ENCODE measurements at places on chromosomes 7 and 10. TPM values are rescaled to one million over a fixed set of nuclear protein-coding genes. Genes with fewer than 3 reads are reported as not detected.

GRCh38 chr10:131749767-131750142 lies 151.1 kb upstream of the PPP2R2D start:
- no peaks in the 10 kb centered on the region for H3K27me3 ChIP-seq
- H3K4me3 ChIP-seq: no peak overlapping the region
- H3K27ac ChIP-seq: no peak overlapping the region
- H3K4me1 ChIP-seq: no peaks in the 10 kb centered on the region

Gene ABCB8
- 71.2 TPM for total RNA-seq

GRCh38 chr7:103764901-103765300 lies 224.6 kb downstream of the RELN start:
- no peaks in the 10 kb centered on the region for H3K36me3 ChIP-seq
- no peaks in the 10 kb centered on the region for H3K4me1 ChIP-seq
- no peak overlapping the region for H3K4me3 ChIP-seq
- H3K27me3 ChIP-seq: no peaks in the 10 kb centered on the region
- no peak overlapping the region for H3K27ac ChIP-seq

Gene WASL
- total RNA-seq: 12.7 TPM

DNA sequence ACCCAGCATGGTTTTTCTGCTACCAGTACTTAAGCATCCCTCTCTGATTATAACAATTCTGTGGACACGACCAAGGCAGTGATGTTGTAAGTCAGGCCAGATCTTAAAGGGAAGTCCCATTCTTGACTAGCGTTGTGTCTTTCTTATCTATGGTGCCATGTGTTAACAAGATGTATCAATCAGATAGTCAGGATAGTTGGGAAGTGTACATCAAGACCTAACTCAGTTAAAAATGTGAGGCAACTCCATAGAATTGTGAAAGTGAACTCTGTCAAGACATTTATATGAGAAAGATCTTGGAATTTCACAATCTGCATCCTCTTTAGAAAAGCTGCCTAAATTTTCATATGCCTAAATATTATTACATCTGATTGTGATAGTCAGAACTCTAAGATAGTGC lies 341.7 kb upstream of the SEMA3D start:
- H3K27me3 ChIP-seq: no peaks in the 10 kb centered on the region
- H3K27ac ChIP-seq: no peak overlapping the region
